ENCODE measurements at places on chromosomes 6 and 20.

GRCh38 chr20:62030834-62031434 is 34.7 kb downstream of the TAF4 start:
- DNase-seq, result no peak

GRCh38 chr6:128039543-128039942 is 138.7 kb upstream of the THEMIS start:
- no peak for DNase-seq

DNA sequence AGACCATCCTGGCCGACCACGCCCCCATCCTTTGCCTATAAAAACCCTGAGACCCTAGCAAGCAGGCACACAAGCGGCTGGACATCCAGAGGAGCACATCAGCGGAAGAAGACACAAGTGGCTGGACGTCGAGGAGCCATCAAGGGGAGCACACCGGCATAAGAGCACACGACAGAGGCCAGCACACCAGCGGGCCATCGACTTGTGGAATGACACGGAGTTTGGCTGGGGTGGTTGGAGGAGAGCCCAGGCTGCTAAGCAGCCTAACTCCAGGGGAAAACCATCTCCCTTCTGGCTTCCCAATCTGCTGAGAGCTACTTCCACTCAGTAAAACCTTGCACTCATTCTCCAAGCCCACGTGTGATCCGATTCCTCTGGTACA is 44.8 kb upstream of the BCLAF1 start:
- DNase-seq, result no peak

DNA sequence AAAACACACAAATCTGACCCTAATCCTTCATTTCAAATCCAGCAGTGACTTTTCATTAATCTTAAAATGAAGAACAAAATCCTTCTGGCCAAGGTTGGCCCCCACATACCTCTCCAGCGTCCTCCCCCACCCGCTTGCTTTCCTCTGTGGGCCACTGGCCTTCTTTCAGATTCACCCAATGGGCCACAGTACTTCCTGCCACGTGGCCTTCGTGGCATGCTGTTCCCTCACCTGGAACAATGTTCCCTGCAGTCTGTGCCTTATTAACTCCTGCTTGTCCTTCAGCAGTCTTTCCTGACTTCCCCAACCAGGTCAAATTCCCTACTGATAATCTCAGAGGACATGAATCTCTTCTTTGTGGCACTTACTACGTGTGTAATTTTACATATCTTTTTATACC is 5.3 kb upstream of the GTF2H4 start:
- DNase-seq, result no peak

DNA sequence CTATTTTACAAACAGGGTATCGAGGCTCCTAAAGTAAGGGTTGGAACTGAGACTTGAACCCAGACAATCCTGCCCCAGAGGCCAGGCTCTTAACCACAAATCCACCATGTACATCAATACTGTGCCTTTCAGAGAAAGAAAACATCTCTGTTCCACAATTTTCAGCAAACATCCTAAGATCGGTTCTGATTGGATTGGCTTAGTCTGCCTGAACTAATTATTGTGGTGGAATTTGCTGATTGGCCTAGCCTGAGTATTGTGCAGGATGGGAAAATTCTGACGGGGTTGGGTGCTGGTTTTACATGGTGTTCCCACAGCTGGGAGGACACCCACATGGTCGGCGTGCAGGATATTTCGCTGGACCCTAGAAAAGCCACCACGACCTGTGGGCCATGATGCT is at the start of gene CLPSL1:
Gene CLPSL1 (plus strand): TSS at position 301 of the 400 bp plus-strand sequence. CDS start 92 bp downstream, at position 393.
- DNase-seq, result no peak

- DNase-seq, result no peak
Measured at GRCh38 chr20:7361321-7361720, 578.9 kb downstream of the HAO1 start.

DNA sequence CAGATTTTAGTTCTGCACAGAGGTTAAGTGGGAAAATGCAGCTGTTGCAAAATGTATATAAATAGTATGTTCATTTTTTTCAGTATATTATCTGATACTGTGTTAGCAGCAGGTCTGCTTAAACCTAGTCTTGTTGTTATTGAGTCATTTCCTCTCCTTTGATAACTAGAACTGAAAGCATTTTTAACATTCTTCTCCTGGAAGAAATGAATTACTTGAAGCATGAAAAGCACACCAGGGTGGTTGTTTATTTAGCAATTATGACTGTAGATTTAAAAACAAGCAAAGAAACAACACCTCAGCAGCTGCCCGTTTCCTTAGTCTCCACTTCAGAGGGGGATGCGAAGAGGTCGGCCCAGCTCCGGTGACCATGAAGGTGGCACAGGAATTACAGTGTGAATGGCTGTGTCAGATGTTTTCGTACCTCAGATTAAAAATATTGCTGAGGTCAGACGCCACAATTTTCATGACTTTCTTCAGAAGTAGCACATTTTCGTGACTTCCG is 53.5 kb downstream of the GOPC start:
- no peak for DNase-seq

GRCh38 chr6:112253841-112254816 is at the start of gene LAMA4:
LAMA4 (minus strand) TSS chr6:112254567; CDS start chr6:112254150, 417 bp downstream.
- DNase-seq, result no peak

DNA sequence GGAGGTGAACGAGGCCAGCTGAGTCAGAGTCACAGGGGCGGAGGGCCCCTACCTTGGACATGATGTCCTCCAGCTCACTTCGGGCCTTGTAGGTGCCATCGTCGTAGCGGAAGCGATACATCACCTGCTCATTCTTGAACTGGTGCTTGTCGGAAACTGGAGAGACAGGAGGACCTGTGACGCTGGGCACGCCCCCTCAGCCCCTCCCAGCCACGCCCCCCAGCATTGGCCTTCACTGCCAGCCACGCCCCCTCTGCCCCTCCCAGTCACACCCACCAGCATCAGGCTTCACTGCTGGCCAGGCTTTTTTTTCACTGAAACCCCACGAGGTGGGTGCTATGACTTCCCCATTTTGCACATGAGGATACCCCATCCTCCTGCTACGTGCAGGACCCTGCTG is 148.2 kb downstream of the PREX1 start:
- no peak for DNase-seq

DNA sequence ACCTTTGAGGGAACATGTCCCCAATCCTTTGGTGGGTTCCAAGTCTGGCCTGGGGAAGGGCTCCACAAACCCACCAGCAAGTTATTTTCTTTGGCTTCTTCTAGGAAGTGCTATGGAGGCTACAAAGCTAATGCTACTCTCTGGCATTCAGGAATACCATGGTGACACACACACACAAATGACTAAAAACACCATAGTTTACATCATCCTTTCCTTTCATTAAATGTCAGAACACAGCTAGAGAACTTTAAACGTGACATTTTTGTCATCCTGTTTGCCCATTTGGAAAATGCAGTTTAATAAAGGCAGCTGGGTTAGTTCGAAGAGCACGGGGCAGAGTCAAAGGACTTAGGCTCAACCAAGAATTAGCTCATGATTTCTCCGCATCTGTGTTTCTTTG is 40.2 kb upstream of the PROKR2 start:
- no peak for DNase-seq

DNA sequence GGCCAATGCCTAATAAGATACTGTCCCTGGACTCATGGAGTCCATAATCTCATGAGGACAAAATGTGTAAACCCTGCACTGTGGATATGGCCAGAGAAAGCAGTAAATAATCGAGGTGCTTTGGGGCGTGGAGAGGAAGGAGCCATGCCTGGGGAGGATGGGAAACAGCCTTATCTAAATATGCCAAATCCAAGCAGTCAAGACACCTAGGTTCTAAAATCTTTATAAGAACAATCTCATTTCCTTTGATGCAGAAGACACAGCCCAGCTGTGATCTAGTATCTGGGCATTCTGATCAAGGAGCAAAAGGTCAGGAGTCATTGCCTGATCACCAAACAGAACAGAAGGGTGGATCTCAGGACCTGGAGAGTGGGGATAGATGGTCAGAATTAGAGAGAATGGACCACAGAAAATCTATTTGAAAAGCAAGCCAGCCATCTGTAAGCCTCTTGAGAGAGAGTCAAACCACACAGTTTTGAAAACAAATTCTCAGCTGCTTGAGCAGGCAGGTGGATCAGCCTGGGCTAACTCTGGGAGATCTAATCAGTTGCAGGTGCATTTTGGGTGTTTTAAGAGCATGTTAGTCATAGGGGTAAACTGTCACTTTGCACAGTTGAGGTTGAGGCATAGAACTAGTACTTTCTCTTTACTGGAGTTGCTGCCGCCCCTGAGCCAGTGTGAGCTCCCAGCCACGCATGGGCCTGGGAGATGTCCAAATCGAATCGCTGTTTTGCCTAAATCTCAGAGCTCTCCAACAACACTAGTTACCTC is 130.8 kb upstream of the TNFAIP3 start:
- DNase-seq, result no peak

DNA sequence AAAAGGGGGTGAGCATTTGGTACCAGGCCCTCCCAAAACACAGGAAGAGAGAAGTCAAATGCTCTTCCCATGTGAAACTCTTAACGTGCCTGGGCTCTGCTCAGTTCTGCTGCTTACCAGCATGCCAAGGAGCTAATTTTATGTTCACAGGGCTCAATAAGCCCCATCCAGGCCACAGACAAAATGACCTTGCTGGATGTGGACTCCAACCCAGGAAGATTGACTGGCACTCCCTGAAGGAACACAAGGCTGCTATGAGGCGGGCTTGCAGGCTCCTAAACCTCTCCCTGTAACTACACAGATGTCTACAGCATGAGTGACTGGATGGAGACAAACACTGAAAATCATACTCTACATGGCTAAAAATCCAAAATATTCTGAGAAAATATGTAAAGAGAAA is 50.6 kb downstream of the CHD6 start:
- no peak for DNase-seq

- no peak for DNase-seq
Measured at GRCh38 chr20:38673725-38674091, 50.6 kb upstream of the SLC32A1 start.

DNA sequence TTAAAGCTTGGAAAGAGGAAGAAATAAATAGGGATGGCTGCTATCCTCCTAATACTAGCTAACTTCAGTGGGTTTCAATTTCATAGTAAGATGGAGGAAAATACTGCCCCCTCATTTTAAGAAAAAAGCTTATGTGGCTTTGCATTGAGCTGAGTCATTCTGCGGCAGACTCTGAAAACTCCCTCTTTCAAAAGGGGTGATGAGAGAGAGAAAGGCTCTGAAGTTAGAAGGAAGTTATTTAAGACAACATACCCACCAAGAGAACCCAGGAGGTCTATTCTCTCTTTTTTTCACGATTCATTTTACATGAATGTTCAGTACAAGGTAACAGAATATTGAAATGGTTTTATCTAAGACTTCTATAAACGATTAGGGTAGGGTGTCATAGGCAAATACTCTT is 4.5 kb downstream of the PRDM13 start:
- no peak for DNase-seq

- no peak for DNase-seq
Measured at GRCh38 chr6:140871911-140872310, 1260.8 kb upstream of the GJE1 start.

- no peak for DNase-seq
Measured at GRCh38 chr6:48111143-48111506, at the start of gene PTCHD4. PTCHD4 (minus strand) TSS chr6:48111197; CDS start chr6:48068957, 42,240 bp downstream.

- DNase-seq, result no peak
Measured at GRCh38 chr6:13413900-13414555, 73.4 kb downstream of the GFOD1 start.

- no peak for DNase-seq
Measured at GRCh38 chr6:133895573-133896343, 6.8 kb downstream of the TCF21 start.

GRCh38 chr6:104344223-104344622 is 515.5 kb downstream of the HACE1 start:
- DNase-seq, result no peak

DNA sequence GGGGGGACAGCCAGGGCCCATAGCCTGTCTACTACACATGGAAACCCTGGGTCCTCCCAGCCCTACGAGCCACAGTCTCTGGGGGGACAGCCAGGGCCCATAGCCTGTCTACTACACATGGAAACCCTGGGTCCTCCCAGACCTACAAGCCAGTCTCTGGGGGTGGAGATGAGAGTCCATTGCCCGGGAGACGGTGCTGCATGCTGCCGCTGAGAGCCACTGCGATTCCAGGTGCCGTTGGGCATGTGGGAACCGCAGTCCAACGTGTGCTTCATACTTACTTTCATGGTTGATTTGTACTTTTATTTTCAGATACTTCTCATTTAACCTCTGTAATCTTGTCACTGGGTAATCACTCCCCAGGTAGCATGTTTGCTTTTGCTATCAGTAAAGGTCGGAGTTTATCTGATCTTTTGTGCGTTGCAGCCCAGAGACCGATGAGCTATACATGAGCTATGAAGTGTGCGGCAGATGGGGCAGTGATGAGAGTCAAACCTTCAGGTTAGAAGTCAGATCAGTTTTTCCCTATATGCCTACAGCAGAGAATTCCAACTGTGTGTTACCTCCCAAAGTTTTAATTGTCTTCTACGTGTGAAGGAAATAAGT is 58.2 kb downstream of the SMOC2 start:
- no peak for DNase-seq

- no peak for DNase-seq
Measured at GRCh38 chr20:43507150-43508080, at the start of gene L3MBTL1. L3MBTL1 (plus strand) TSS chr20:43507697; CDS start chr20:43513504, 5,807 bp downstream.

DNA sequence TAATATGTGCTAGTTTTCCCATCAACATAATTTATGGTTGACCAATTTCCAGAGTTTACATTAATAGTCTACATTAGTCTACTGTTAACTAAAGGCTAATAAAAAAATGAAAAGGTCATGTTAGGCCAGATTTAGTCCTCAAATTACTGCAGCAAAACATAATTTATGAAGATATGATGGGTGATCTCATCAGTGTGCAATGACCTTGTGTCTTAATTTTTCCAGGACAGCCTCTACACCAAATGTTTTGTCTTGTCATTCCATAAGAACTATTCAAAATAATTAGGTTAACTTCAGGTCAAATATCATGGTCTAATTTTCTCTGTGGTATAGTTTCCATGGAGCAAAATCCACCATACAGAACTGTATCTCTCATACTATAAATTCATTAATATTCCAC is 234.2 kb downstream of the COL12A1 start:
- no peak for DNase-seq

GRCh38 chr6:109491207-109491938 is 8.4 kb upstream of the ZBTB24 start:
- DNase-seq, result no peak

DNA sequence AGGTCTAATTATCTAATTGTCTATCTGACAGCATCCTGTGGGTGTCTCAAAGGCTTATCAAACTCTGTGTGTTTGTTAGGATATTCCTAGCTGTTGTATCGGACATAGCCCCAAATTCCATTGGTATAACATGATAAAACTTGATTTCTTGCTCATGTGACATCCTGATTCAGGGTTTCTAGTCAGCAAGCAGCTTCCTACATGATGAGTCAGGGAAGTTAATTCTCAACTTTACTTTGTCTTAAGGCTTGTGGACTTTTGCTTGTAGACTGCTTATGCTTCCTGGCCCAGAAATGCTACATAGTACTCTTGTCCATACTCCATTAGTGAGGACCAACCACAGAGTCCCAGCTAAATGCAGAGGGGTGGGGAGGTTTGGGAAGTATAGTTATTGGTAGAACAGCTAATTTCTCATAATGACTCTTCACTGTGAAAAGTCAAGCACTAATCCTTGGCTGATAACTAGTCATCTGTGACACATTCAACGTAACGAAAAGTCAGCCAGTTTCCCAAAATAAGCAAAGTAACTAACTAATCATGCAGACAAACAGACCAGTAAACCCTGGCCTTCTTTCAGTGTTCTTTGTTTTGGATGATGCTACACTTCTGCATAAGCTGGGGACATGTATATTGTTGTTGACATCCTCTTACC is 25.8 kb downstream of the NKAIN2 start:
- DNase-seq, result no peak

GRCh38 chr6:160063771-160064413 is 57.7 kb upstream of the SLC22A1 start:
- no peak for DNase-seq

GRCh38 chr20:64055396-64055892 is 6.0 kb upstream of the SOX18 start:
- DNase-seq, result no peak

- no peak for DNase-seq
Measured at GRCh38 chr6:160952633-160953281, 38.8 kb upstream of the MAP3K4 start.

All from activated CD4-positive, alpha-beta T cell treated with anti-CD3 and anti-CD28 coated beads for 1 hour (primary cell).